Activated CD8-positive, alpha-beta memory T cell treated with anti-CD3 and anti-CD28 coated beads, Interleukin-2, amount 10 ng/mL, durations not matched to agents 7 days and 5 days (primary cell): ENCODE measurements at places on chromosomes 16 and 17.
A peak's percentile ranks its signal among the peaks of the same experiment; 100 is the strongest.

DNA sequence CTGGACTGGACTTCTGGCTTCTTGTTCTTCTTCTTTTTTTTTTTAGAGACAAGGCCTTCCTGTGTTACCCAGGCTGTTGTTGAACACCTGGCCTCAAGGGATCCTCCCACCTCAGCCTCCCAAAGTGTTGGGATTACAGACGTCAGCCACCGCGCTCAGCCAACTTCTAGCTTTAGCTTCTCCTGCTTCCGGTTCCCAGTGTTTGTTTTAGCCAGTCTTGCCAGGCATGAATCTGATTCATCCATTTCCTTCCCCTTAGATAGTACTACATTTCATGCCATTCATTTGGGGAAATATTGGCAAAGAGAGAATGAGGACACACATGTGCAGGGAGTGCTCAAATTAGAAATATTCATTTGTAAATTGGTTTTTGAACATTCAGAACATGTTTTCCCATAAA lies 12.1 kb upstream of the NDUFAB1 start:
- H3K36me3 ChIP-seq = peaks cover 16% of the 10 kb centered on the region
- no peaks in the 10 kb centered on the region for H3K27me3 ChIP-seq
- no peak for DNase-seq

DNA sequence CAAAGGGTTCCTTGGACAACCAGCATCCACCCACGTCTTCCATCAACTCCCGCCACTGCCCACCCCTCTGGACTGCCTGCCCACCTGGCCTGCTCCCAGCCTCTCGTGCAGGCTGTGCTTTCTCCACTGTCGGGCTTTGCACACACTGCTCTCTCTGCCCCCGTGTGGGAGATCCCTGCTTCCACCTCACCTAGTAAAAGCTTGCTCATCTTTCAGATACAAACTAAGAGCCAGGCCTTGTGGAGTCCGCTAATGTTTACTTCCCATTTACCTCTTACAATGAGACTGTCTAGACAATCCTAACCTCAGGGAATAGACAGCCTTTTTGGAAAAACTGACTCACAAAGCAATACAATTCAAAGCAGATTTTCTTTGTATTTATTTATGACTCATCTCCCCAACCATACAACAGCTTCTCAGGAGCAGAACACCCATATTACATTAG lies 67.6 kb downstream of the USP31 start:
- no peak overlapping the region for H3K27ac ChIP-seq
- no peak overlapping the region for H3K4me3 ChIP-seq
- peaks cover 11% of the 10 kb centered on the region for H3K36me3 ChIP-seq
- DNase-seq = no peak

- no peak overlapping the region for H3K4me3 ChIP-seq
- no peak overlapping the region for H3K27ac ChIP-seq
- no peak for DNase-seq
These were observed 150.3 kb downstream of the IRX3 start for GRCh38 chr16:54136276-54136625.

GRCh38 chr17:56548661-56549060 lies 44.8 kb upstream of the NOG start:
- no peak overlapping the region for H3K27ac ChIP-seq
- no peak for DNase-seq
- H3K27me3 ChIP-seq = peaks cover 2% of the 10 kb centered on the region
- H3K4me3 ChIP-seq = no peak overlapping the region
- H3K36me3 ChIP-seq = no peaks in the 10 kb centered on the region

GRCh38 chr16:77332792-77333191 lies 102.0 kb downstream of the ADAMTS18 start:
- peaks cover 4% of the 10 kb centered on the region for H3K4me1 ChIP-seq
- H3K27ac ChIP-seq = no peak overlapping the region
- H3K4me3 ChIP-seq = no peak overlapping the region
- peaks cover 10% of the 10 kb centered on the region for H3K27me3 ChIP-seq
- H3K36me3 ChIP-seq = no peaks in the 10 kb centered on the region

- H3K27ac ChIP-seq = peak within 1 kb of the TSS; percentile 94
- H3K27me3 ChIP-seq = no peaks in the 10 kb centered on the region
- peaks cover 41% of the 10 kb centered on the region for H3K36me3 ChIP-seq
These were observed at the start of gene P4HB for GRCh38 chr17:81859906-81860755. TSS of gene P4HB (minus strand) at chr17:81860535. CDS start at chr17:81860471, 64 bp downstream.

- H3K27me3 ChIP-seq = no peaks in the 10 kb centered on the region
- H3K36me3 ChIP-seq = peaks cover 2% of the 10 kb centered on the region
- H3K4me1 ChIP-seq = no peaks in the 10 kb centered on the region
- no peak overlapping the region for H3K27ac ChIP-seq
- no peak for DNase-seq
These were observed 321.8 kb downstream of the WWOX start for GRCh38 chr16:78421181-78421708.

DNA sequence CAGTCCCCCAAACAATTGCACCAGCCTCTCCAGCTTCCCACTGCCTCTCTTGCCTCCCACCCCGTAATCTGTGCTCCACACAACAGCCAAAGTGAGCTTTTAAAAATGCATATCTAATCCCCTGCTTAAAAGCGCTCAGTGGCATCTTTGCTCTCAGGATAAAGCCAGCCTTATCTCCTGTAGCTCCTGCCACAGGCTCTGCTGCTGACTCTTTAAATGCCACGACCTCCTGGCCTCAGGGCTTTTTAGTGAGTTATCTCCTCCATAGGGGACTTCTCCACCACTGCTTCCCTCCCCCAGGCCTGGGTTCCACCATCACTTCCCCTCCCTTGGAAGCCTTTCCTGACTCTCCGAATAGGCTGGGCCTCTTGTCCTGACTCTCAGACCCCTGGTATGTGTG lies 98.6 kb downstream of the GNAO1 start:
- no peak overlapping the region for H3K4me3 ChIP-seq
- no peaks in the 10 kb centered on the region for H3K36me3 ChIP-seq
- H3K27ac ChIP-seq = no peak overlapping the region
- peaks cover 3% of the 10 kb centered on the region for H3K4me1 ChIP-seq

- peaks cover 42% of the 10 kb centered on the region for H3K4me1 ChIP-seq
- H3K27me3 ChIP-seq = no peaks in the 10 kb centered on the region
These were observed 1.7 kb downstream of the PPM1D start for GRCh38 chr17:60601447-60602384.

- no peaks in the 10 kb centered on the region for H3K36me3 ChIP-seq
- no peak overlapping the region for H3K4me3 ChIP-seq
- DNase-seq = no peak
- H3K27me3 ChIP-seq = no peaks in the 10 kb centered on the region
- no peak overlapping the region for H3K27ac ChIP-seq
These were observed 86.8 kb upstream of the SALL1 start for GRCh38 chr16:51237861-51238378.

GRCh38 chr16:4241928-4242283 lies at the start of gene SRL:
TSS of gene SRL (minus strand) at chr16:4242080. CDS start at chr16:4242067, 13 bp downstream.
- no peaks in the 10 kb centered on the region for H3K36me3 ChIP-seq
- no peak within 1 kb of the TSS for H3K4me3 ChIP-seq
- H3K27ac ChIP-seq = no peak within 1 kb of the TSS
- peaks cover 10% of the 10 kb centered on the region for H3K27me3 ChIP-seq

DNA sequence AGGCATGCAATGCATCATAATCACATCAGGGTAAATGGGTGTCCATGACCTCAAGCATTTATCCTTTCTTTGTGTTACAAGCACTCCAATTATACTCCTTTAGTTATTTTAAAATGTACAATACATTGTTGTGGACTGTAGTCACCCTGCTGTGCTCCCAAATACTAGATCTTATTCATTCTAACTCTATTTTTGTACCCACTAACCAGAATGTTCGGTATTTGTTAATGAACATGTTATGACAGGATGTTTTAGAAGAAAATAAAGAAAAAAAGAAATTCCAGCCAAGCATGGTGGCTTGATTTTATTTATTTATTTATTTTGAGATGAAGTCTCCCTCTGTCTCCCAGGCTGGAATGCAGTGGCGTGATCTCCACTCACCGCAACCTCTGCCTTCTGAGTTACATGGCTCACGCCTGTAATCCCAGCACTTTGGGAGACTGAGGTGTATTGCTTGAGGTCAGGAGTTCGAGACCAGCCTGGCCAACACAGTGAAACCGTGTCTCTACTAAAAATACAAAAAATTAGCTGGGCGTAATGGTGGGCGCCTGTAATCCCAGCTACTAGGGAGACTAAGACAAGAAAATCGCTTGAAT lies 1.8 kb upstream of the NDE1 start:
- DNase-seq = no peak
- peaks cover 38% of the 10 kb centered on the region for H3K4me1 ChIP-seq
- no peak overlapping the region for H3K4me3 ChIP-seq
- peaks cover 17% of the 10 kb centered on the region for H3K36me3 ChIP-seq
- H3K27me3 ChIP-seq = no peaks in the 10 kb centered on the region

- H3K4me3 ChIP-seq = peak overlapping the region; percentile 96
- H3K4me1 ChIP-seq = peaks cover 20% of the 10 kb centered on the region
- peak; percentile 47 for DNase-seq
- H3K36me3 ChIP-seq = peaks cover 12% of the 10 kb centered on the region
- peaks cover 2% of the 10 kb centered on the region for H3K27me3 ChIP-seq
These were observed 509 bp downstream of the CNEP1R1 start for GRCh38 chr16:50025537-50025931.

DNA sequence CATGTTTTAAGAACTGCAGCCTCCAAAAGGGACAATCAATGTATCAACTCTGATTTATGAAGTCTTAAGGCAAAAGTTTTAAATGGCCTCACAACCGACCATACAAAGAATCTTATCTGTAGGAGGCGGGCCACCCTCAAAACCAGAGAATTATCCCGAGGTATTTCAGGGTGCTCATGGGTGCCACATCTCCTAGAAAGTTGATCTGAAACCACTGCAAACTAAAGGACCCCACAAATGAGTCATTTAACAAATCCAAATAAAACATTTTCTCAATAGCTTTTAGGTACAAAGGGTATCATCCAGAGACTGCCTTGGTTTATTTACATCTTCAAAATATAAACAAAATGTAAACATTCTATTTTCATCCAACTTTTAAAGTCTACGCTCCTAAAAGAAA lies 6.8 kb downstream of the ERN1 start:
- DNase-seq = no peak
- H3K27ac ChIP-seq = no peak overlapping the region
- no peaks in the 10 kb centered on the region for H3K27me3 ChIP-seq
- peaks cover 59% of the 10 kb centered on the region for H3K4me1 ChIP-seq
- H3K4me3 ChIP-seq = no peak overlapping the region
- peaks cover 25% of the 10 kb centered on the region for H3K36me3 ChIP-seq

DNA sequence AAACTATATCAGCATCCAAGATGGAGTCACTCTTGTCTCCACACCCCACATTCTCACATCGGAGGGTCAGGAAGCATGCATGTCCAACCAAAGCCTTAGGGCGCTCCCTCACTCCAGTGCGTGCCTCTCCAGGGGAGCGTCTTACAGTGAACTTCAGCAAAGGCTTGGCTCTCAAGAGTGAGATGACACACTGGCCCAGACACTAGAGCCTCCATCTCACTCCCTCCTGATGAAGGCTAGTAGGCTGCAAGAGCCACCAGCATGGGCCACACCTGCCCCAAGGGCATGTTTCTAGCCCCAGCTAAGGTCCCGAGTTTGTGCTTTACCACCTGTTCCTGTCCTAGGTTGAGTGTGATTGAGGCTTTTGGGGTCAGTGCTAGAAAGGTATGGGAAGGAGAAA lies 40.5 kb downstream of the BEAN1 start:
- H3K4me1 ChIP-seq = no peaks in the 10 kb centered on the region
- no peaks in the 10 kb centered on the region for H3K36me3 ChIP-seq
- H3K4me3 ChIP-seq = no peak overlapping the region
- H3K27ac ChIP-seq = no peak overlapping the region

- H3K36me3 ChIP-seq = peaks cover 21% of the 10 kb centered on the region
- no peak overlapping the region for H3K4me3 ChIP-seq
- peaks cover 28% of the 10 kb centered on the region for H3K4me1 ChIP-seq
- no peak overlapping the region for H3K27ac ChIP-seq
- no peak for DNase-seq
These were observed 5.0 kb downstream of the CARHSP1 start for GRCh38 chr16:8863594-8864424.

GRCh38 chr17:71316176-71316897 lies 804.5 kb upstream of the SOX9 start:
- H3K27ac ChIP-seq = no peak overlapping the region
- DNase-seq = no peak
- H3K4me1 ChIP-seq = no peaks in the 10 kb centered on the region
- no peak overlapping the region for H3K4me3 ChIP-seq
- H3K36me3 ChIP-seq = no peaks in the 10 kb centered on the region

GRCh38 chr16:85419503-85420408 lies 193.4 kb upstream of the GSE1 start:
- peaks cover 6% of the 10 kb centered on the region for H3K4me1 ChIP-seq
- H3K36me3 ChIP-seq = no peaks in the 10 kb centered on the region
- no peak overlapping the region for H3K27ac ChIP-seq
- DNase-seq = no peak

- H3K4me3 ChIP-seq = no peak overlapping the region
- H3K27ac ChIP-seq = no peak overlapping the region
- H3K27me3 ChIP-seq = no peaks in the 10 kb centered on the region
- peaks cover 21% of the 10 kb centered on the region for H3K36me3 ChIP-seq
- H3K4me1 ChIP-seq = peaks cover 6% of the 10 kb centered on the region
- DNase-seq = no peak
These were observed 98.5 kb upstream of the RPRML start for GRCh38 chr17:47077576-47077975.

- H3K4me3 ChIP-seq = no peak overlapping the region
- DNase-seq = peak; percentile 62
- H3K36me3 ChIP-seq = no peaks in the 10 kb centered on the region
- no peaks in the 10 kb centered on the region for H3K27me3 ChIP-seq
- no peak overlapping the region for H3K27ac ChIP-seq
These were observed 6.0 kb downstream of the CPSF4L start for GRCh38 chr17:73255671-73256181.

- H3K4me3 ChIP-seq = no peak overlapping the region
- peaks cover 2% of the 10 kb centered on the region for H3K4me1 ChIP-seq
These were observed 95.7 kb downstream of the HS3ST3B1 start for GRCh38 chr17:14396547-14396946.

DNA sequence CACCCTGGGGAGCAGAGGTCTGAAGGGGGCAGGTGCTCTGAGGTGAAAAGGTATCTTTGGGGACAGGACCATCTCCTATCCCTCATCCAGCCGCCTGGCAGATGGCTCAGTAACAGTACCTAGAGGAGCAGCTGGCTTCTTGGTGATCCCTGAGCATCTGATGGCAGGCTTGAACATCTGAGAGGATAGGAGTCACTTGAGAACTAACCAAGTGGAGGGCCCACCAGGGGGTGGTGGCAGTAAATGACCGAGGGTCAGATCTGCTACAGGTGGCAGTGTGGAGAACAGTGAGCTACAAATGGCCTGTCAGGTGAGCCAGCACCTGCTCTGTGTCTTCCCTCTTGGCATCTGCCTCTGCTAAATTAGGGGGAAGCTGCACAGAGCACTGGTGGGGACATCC lies 13.8 kb downstream of the HROB start:
- no peak overlapping the region for H3K27ac ChIP-seq
- H3K4me3 ChIP-seq = no peak overlapping the region
- H3K4me1 ChIP-seq = peaks cover 20% of the 10 kb centered on the region
- H3K36me3 ChIP-seq = peaks cover 25% of the 10 kb centered on the region
- no peak for DNase-seq

DNA sequence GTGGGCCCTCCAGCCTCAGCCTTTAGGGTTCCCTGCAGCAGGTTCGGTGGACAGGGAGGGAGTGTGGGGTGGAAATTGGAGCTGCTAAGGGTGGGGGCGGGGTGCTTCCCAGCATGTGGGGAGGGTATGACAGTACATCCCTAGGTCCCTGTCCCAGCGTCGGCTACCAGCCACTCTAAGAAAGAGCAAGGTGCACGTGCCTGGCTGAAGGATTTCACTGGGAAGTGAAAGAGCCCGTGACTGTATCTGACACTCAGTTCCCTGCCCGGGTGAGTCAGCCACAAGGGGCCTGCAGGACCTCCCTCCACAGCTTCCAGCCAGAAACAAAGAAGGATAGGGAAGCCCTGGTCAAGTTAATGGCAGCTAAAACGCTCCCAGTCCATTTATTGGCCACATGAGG lies 4.1 kb downstream of the SNRNP25 start:
- H3K4me3 ChIP-seq = no peak overlapping the region
- peaks cover 10% of the 10 kb centered on the region for H3K36me3 ChIP-seq
- DNase-seq = no peak
- no peaks in the 10 kb centered on the region for H3K27me3 ChIP-seq
